Activated CD8-positive, alpha-beta memory T cell treated with anti-CD3 and anti-CD28 coated beads for 4 hours (primary cell): ENCODE measurements at places on chromosomes 13 and 19.

GRCh38 chr19:48186015-48186414, 15.5 kb downstream of the ZSWIM9 start:
- no peak for DNase-seq

GRCh38 chr13:36352350-36352749, 6.2 kb upstream of the SPART start:
- DNase-seq = no peak

DNA sequence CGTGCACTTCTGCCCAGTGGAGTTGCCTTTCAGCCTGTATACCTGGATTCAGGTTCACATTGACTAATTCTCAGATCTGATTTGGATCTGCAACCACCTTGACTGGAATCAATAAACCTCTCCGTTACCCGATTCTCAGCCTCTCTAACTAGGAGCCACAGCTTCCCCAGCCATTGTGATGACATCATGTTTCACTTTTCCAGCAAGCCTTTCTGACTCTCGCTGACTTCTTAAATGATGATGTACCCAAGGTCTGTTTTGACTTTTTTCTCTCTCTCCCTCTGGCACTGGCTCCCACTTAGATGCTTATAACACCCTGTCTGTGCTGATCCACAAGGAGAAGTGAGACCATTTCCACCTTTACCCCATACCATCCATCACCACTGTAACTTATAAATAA, 13.5 kb upstream of the FAM124A start:
- no peak for DNase-seq

DNA sequence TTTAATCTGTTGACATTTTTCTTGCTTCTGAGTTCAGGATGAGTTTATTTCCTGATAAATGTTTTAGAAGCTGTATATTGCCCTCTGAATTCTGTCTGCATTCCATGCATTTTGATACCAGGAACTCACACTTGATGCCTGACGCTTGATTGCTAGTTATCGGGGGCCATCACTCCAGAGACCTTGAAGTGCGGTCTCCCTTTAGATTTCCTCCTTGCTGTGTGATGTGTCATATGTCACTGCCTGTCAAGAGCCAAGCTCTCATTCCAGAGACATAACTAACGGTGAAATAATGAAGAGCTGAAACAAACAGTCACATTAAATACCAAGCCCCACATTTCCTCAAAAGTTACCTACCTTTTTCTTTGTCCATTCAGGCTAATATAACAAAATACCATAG, 155.5 kb downstream of the TNFSF13B start:
- no peak for DNase-seq

GRCh38 chr13:62130062-62130970, 714.7 kb upstream of the PCDH20 start:
- DNase-seq = no peak

DNA sequence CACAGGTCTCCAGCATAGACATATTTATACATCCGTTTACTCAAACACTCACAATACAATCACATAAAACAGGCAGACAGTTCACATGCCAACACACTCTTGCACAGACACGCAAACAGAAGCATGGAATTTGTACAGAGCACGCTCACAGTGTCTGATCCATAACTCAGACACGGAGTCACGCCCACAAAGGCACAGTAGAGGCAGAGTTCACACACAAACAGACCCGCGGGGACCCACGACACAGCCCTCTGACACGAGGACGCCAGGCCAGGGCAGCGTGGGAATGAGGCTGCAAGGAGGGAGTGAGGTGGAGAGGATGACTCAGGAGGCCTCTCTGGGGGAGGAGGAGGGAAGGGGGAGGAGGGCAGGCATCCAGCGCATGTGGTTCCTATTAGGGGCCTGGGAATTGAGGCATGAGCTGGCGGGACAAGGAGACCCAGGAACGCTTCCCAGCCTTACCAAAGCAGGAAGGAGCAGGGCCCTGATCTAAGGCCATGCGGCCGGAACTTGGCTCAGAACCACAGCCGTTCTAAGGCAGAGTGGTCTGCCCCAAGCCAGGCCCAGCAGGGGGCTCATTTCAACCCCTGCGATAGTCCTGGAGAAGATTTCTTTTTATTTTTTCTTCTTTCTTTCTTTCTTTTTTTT, 9.1 kb upstream of the OLFM2 start:
- no peak for DNase-seq

GRCh38 chr19:33482476-33482875, 39.1 kb downstream of the PEPD start:
- no peak for DNase-seq

- DNase-seq = no peak
Observed at GRCh38 chr13:107031716-107032115, 463.8 kb upstream of the ARGLU1 start.

DNA sequence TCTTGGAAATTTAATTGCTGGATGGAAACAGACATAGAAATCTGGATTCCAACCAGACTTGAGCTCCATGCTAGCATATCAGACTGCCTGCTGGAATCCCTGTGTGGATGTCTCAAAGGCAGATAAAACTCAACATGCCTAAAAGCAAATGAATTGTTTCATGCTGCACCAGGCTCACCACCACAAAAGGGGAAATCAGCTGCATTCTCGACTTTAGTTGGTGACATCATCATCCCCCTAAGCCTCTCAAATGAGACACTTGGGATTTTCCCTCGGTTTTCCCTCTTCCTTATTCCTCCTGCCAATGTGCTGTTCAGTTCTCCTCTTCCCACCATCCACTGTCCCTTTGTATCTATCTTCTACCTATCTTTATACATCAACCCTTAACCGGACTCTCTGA, 134.3 kb downstream of the ZDHHC20 start:
- no peak for DNase-seq

DNA sequence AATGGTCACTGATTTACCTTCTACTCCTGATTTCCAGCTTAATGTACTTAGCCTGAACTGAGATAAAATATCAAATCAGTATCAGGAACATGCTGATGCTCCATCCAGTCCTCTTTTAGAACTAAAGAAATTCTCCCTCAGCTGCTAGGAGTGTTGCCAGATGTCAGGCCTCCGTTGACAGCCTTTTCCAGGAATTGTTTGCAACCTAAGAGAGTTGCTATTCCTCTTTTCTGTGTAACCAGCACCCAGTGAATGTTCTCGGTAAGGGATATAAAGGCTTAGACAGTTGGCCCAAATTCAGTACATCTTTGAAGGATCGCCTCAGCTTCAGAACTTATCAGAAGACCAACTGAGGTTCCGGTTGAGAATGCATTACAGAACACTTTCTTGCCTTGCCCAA, 559.0 kb downstream of the PCDH17 start:
- DNase-seq = no peak

- no peak for DNase-seq
Observed at GRCh38 chr13:78594456-78594975, 8.8 kb downstream of the POU4F1 start.

GRCh38 chr19:9353011-9353410, 9.8 kb upstream of the ZNF177 start:
- no peak for DNase-seq

- DNase-seq = no peak
Observed at GRCh38 chr13:23288564-23288963, 107.8 kb downstream of the SGCG start.

DNA sequence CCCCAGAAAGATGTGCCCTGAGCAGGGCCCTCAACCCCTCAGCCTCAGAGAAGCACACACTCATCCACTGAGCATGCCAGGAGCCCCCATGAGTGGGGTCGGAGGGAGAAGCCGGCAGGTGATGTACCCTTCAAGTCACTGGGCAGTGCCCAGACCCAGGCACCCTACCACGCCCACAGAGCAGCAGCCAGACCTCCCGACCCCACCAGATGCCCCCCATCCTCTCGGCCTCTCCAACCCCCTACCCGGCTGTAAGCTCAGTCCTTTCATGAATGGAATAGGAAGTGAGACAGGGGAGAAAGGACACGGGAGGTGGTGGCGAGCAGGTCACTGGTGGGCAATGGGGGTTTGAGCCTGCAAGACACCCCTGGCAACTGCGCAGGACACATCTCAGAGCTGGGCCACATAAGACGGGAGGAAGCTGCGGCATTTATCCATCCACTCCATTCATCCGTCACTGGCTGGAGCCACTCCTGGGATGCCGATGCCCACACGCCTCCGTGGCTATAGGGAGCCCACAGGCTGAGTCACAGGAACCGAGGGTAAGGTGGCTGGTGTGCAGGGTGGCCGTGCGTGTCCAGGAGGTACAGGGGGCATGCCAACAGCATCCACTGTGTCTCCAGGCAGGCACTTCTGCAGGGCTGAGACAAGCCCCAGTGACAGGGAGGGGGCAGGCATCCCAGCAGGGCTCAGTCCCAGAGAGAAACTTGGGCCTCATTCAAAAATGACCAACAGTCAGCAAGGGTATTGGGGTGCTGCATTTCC, 23.8 kb upstream of the VSTM2B start:
- DNase-seq = no peak
